HFFc6 (cell line): ENCODE measurements at places on chromosomes 7 and 10. TPM values are rescaled to one million over a fixed set of nuclear protein-coding genes. Genes with fewer than 3 reads are reported as not detected.

Gene PSD
- 0.72 to 1.1 TPM (median 0.97 TPM) in 3 replicates for total RNA-seq

DNA sequence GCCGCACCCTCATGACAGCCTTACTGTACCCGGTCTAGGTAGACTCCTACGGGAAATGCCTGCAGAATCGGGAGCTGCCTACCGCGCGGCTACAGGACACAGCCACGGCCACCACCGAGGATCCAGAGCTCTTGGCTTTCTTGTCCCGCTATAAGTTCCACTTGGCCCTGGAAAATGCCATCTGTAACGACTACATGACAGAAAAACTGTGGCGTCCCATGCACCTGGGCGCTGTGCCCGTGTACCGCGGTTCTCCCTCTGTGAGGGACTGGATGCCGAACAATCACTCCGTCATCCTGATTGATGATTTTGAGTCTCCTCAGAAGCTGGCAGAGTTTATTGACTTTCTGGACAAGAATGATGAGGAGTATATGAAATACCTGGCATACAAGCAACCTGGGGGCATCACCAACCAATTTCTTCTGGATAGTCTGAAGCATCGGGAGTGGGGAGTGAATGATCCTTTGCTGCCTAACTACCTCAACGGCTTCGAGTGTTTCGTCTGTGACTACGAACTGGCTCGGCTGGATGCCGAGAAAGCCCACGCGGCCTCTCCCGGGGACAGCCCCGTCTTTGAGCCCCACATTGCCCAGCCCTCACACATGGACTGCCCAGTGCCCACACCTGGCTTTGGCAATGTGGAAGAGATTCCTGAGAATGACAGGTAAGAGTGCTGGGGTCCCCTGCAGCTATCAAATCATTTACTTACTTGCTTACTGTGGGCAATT is 8.5 kb upstream of the CHCHD1 start:
- DNase-seq, result no peak

DNA sequence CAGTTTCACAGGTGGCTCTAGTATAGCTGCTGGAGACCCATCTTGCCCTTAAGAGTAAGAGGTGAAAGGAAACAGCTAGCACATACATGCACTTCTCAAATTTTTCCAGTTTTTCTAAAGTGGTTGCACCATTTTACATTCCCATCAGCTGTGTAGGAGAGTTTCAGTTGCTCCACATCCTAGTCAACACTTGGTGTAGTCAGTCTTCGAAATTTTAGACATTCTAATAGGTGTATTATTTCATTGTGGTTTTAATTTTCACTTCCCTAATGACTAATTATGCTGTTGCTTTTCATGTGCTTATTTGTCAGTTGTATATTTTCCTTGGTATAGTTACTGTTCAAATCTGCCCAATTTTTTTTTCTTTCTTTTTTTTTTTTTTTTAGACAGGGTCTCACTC is 9.5 kb upstream of the HACD1 start:
- no peak for DNase-seq

GRCh38 chr7:74579800-74580685 is 77.5 kb upstream of the GTF2I start:
- DNase-seq, result peak; percentile 23

DNA sequence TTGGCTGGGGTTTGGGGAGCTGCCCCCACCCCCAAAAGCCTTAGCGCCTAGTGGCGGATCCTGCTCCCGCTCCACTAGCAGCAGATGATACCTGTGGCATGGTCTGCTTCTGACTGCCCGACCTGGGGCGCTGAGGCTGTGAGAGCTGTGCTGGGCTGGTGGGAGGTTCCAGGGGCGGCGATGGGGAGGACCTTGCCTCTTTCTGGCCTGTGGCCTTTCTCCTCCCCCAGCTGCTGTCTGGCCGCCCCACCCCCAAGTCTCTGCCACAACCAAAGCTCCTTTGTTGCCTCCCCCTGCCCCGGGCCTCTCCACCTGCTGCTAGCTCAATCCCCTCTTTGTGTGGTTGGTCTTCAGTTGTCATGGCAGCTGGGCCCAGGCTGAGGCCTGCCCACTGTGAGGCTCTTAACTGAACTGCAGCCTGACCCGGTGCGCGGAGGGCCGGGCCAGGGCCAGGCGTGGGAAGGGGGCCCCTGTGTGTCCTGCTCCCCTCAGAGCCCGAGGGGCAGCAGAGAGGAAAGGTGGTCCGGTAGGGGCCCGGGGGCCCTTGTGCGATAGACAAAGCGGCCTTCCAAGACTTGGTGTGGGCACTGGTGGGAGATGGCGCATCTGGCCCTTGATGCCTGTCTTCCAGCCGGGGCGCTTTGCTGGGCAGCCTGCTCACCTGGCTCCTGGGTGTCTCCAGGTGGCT is 4.7 kb downstream of the ZNF775 start:
- DNase-seq, result no peak

- DNase-seq, result no peak
These were observed 29.4 kb upstream of the ANLN start for GRCh38 chr7:36360244-36360643.

Gene GDF2
- total RNA-seq, result not detected in 2 replicates

DNA sequence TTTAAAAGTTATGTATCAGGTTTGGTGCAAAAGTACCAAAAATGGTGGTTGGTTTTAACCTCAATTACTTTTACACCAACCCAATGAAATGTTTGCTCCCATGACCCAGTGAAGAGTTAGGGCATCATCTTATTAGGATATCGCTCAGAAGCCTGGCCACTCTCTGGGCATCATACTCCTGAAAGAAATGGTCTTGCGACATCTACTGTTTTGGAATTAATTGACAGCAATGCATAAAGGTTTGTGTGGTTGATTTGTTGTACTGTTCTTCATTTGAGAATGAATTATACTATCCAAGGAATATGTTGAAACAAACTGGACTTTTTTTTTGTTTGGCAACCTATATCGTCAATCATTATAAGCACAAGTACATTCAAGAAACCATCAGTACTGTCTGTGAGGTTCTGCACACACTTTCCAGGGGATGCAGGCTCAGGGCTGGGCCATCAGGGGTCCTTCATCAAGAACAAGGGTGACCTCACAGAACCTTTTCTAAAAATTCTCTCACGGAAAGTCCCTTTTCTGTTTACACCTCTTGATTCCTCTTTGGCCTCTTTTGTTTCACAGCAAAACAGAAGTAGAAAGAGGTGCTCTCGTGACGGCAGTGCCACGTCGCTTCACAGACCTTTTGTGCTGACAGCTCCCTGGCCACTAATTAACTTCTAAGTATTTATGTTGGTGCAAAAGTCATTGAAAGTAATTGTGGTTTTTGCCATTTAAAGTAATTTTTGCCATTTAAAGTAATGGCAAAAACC is 117.2 kb upstream of the KLF6 start:
- no peak for DNase-seq

DNA sequence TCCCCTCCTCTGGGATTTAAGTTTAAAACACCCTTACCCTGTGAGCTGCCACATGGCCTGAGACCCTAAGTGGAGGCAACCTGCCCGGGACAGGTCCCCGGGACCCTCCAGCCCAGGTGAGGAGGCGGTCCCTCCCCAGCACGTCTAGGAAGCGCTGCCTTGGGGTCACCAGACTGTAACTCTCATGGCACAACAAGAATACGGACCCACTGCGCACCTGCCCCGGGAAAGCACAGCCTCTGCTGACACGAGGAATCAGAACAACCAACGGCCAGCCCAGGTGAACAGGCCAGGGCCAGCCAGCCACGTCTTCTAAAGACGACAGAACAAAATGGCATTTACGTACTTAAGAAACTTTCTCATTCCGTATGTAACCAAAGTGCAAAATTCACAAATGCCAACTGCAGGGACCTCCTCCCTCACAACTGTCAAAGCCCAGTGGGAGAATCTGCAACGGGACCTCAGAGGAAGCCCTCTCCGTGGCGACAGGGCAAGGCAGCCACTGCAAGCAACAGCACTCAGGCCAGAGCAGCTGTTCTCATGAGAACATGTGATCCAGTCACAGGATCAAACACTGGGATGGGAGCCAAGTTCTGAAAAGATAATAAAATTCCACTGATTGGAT is 208.4 kb downstream of the DIP2C start:
- DNase-seq, result no peak

Gene LRRC18
- not detected in 3 replicates for total RNA-seq

Gene ARL3
- 11.6 to 16.4 TPM (median 13.9 TPM) in 3 replicates for total RNA-seq

DNA sequence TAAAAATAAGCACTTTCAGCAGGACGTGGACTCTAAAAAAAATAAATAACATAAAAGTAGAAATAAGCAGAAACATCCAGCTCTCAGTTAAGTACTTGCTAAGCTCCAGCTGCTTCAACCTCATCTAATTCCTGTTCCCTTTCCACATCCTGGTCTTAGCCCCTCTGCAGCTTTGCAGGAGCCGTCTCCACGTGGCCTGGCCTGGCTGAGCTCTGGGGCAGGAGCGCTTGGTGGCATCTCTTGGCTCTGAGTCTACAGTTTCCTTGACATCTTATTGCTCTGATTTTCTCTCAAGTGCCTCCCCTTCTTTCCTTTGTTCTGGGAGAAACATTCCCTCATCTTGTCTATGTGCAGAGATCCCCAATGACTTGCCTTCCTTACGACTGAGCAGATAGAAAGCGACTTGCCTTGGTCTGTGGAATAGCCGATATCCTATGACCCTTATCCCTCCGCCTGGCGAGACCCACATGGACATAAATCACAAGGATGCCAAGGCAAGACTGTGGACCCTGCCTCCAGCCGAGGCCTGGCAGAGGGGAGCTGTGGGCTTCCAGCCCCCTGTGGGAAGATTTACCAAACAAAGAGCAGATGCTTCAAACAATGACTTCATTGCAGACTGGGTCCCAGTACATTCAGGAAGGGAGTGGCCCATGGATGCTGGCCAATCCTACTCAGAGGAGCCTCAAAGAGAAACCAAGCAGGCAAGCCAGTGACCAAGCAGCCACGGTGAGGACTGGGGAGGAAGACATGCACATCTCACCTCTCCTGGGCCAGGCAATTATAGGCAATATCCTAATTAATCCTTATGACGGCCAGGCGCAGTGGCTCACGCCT is 61.9 kb downstream of the SPOCK2 start:
- DNase-seq, result peak; percentile 24

- DNase-seq, result no peak
These were observed 160.0 kb upstream of the SHH start for GRCh38 chr7:155972247-155972646.

DNA sequence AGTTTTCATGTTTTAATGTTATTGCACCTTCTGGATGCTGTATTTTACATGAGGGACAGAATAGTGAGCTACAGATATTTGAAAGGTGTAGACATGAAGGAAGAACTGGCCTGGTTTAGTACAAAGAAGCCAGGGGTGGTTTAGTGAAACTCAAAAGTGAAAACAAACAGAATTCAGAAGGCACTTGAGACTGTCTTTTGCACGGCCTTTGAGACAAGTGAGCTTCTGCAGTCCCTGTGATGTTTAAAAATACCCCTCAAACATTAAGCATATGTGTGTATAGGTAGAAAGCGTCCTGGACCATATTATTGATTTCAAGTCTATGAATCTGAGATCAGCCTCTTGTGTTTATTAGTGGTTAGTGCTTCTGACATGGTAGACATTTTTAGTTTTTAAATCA is 118.9 kb downstream of the CDK14 start:
- DNase-seq, result no peak

- peak; percentile 96 for DNase-seq
These were observed 3.2 kb downstream of the MAFK start for GRCh38 chr7:1533547-1534329.

Gene FGL2
- not detected in 3 replicates for total RNA-seq

Gene MMD2
- not detected in 2 replicates for total RNA-seq

Gene SPDYE5
- not detected in 3 replicates for total RNA-seq

Gene KLF14
- not detected in 2 replicates for total RNA-seq

- peak; percentile 90 for DNase-seq
These were observed 829.0 kb downstream of the TNS3 start for GRCh38 chr7:46752881-46753366.

DNA sequence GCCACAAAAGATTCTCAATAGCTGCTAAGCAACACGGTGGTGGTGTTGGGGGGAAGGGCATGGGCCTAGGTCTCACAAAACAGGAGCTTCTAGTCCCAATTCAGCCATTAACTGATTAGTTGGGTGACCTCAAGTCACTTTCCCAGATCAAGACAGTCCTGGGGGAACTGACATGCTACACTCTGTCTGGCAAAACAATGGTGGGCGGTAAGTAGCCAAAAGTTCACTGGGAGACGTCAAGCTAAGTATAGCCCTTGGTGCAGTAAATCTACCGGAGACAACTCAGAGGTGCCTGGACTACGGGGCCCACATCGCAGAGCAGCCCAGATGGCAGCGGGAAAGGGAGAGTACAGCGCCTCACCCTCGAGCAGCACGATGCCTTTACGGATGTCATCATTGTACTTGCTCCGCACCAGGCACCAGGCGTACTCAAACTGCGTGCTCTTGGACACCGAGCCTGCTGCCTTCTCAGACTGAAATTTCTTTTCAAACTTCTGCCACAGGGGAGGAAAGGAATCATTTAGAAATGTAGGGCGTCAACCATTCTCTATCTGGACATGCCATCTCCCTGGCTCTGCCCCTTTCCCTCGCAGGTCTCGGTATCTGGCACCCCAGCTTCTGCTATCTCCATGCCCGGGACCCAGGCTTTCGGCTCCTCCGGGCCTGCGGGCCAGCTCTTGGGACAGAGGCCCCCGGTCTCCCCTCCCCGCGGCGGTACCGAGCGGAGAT is 1.1 kb downstream of the FIS1 start:
- DNase-seq, result no peak

DNA sequence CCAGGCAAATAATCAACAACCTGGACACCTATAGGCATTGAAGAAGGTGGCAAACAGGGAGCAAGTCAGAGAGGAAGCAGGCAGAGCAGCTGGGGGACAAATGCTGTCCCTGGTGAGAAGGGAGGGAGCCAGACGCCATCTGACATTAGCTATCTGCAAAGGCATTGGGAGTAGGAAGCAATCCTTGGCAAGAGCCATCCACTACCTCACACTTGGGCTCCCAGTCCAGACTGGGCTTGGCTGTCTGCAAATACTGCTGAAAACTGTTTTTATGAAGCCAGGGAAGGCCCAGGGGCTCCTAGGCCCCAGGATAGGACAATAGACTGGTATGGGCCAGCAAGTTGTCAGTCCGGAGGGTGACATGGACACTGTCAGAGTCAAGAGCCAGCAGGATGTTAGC is 132.5 kb downstream of the SORBS1 start:
- DNase-seq, result no peak

DNA sequence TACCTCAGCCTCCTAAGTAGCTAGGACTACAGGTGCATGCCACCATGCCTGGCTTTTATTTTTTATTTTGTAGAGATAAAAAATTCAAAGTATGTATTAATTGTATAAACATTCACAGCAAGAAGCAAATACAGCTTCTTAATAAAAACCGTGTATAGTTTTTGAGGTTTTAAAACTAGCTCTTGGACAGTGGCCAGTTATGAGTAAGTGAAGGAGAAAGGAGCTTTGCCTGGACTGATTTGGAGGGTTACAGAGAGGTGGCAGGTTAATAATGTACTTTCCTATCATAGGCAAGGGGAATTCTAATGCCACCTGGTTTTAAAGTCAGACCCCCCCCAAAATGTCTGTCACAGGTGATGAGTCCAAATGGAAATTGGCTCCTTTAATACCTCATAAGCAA is 43.4 kb downstream of the ZNRF2 start:
- DNase-seq, result peak; percentile 64
